ENCODE measurements at places on chromosomes 5 and 9.

GRCh38 chr5:4970171-4970570, 170.0 kb upstream of the ADAMTS16 start:
- no peak for DNase-seq

DNA sequence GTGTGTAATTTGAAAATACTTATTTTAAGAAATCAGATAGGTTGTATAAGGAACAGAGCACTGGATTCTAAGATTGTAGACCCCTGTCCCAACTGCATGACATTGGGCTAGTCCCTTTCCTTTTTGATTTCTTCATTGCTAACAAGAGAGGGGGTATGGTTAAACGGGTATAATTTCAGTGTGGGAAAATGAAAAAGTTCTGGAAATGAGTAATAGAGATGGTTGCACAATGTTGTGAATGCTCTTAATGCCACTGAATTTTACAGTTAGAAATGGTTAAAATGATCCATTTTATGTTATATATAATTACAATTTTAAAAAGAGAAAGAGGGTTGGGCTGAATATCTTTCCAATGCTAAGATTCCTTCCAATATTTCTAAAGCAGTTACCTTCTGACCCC, 103.3 kb upstream of the LHFPL2 start:
- DNase-seq = no peak

GRCh38 chr9:91166796-91167366, 194.8 kb downstream of the AUH start:
- no peak for DNase-seq

GRCh38 chr5:88607492-88607891, 275.5 kb downstream of the MEF2C start:
- no peak for DNase-seq

- no peak for DNase-seq
Observed at GRCh38 chr9:34046784-34047379, 1.8 kb downstream of the UBAP2 start.

DNA sequence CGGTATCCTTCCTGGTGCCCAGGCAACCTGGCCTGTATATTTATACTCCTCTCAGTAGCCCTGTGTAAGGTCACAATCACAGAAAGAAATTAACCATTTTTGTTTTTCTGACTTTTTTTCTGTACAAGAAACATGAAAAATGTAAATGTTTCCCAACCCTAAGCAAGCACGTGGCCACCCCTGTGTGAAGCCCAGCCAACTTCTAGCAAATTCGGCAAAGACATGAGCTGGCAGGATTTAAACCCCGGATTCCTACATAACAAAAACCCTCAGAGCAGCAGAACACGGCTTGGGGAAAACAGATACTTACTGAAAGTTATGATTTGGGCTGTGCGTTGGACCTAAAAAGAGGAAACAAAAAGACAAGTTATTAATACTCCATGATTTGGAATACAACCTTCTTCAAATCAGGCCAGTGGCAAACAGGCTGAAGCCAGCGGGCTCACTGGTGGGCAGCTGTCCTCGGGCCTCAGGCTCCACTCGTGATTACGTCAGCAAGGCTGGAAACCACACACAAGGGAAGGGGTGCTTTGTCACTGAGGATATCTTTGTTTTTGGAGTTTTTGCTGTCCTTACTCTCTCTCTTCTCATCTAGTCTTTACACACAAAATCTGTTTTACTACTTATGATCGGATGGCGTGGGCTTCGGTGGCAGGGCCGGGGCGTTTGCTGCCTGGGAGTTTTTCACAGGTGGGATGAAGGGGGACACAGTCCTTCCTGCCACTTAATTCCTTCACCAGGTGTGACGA, 194.1 kb downstream of the ROR2 start:
- DNase-seq = no peak

DNA sequence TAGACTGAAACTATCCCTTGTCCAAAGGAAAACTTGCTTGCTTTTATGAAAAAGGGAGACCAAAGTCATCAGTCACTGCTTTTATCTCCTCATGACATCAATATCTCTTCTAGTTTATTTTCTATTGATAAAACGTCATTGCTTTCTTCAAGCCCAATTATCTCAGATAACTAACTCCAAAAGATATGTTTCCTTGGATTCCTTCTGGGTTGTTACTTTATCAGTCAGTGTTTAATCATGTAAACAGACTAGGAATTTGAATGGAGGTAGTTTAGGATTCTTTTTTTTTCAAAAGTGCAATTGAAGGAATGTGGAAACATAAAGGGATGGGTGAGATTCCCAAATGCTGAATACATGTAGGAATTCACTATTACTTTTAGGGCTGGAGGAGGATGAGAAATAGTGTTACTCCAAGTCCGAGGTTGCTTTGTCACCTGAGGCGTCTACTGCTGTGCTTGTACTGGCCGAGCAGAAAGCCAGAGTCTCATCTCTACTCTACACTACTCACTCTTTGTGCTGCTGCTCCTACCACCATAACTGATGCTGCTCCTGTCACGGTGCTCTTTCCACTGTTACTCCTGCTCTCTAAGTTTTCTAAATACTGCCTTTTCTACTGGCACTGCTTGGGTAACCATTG, 1697.1 kb upstream of the NUDT12 start:
- DNase-seq = no peak

DNA sequence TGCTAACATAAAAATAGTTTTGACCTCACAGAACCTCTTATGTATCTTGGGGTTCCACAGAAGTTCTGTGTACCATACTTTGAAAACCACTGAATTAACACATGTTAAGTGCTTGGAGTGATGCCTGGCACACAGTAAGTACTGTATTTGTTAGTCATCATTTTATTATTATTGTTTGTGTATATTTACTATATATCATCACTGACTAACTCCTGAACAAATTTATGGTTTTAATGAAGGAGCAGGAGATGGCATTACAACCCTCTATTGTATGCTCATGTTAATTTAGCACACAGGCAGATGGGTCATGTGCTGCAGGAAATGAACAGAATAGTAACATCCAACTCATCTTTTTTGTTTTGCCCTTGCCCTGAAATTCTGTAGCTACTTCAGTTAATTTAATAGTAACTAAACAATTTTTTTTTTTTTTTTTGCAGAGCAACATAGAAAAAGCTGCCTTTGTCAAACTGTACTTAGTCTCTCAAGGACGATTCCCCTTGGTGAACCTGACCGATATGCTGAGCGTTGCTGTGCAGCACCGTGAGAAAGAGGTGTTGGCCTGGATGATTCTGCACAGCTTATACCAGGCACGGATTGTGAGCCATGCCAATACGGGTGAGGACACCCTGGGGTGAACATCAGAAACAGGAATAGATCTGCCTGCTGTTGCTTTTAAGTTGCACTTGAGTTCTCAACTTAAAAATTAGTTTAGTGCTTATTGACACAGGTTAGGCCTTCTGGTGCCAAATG, 45.4 kb downstream of the HACD4 start:
- DNase-seq = no peak

GRCh38 chr9:113131689-113132151, 19.1 kb upstream of the SLC31A2 start:
- no peak for DNase-seq

- no peak for DNase-seq
Observed at GRCh38 chr9:76200745-76201144, 193.5 kb downstream of the RFK start.

GRCh38 chr9:16461851-16462250, 408.6 kb downstream of the BNC2 start:
- DNase-seq = no peak

GRCh38 chr9:4797854-4798150, 5.1 kb downstream of the RCL1 start:
- no peak for DNase-seq

GRCh38 chr9:19988281-19988680, 199.4 kb upstream of the SLC24A2 start:
- no peak for DNase-seq

GRCh38 chr5:61370506-61370905, 38.4 kb downstream of the ZSWIM6 start:
- DNase-seq = no peak

DNA sequence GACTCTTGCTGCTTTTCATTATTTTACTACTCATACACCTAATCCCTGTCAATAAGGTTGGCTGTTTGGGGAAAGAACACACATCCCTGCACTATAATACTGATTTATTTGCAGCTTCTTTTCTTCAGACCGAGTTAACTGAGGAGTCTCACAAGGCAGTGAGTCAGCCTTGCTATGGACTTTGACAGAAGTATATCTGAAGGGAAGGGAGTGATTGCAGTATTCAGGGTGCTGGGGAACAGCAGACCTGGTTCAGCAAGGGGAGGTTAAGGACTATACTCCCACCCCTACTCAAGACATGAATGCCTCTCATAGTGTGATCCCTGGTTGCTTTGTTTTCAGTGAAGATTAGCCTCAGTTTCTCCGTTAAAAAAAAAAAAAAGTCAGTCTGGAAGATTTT, 99.8 kb downstream of the TLE4 start:
- DNase-seq = no peak

- DNase-seq = no peak
Observed at GRCh38 chr9:118609355-118610044, 759.7 kb downstream of the BRINP1 start.

All from stimulated activated CD4-positive, alpha-beta T cell treated with anti-CD3 and anti-CD28 coated beads, Interleukin-4, amount 100 ng/mL, for 1 hour (primary cell).